ENCODE measurements at places on chromosomes 2 and 18.

DNA sequence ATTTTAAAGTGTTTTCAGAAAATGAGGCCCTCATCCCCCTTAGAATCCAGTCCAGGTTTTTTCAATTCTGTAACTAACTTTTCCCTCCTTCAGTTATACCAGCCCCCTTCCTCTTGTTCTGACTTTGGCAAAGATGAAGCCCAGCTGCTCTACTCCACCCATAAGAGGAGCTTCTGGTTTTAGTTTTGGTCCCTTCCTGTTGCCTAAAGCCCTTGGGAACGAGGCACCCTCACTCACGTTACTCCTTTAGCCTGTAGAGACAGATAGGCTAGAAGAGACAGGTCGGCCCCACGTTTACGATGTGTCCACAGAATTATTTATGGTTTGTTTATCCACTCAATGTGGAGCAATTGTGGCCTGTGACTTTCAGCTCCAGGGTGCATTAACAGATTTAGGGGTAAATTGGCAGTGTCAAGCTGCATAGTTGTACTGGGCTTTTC is 454.2 kb upstream of the TNP1 start:
- DNase-seq = no peak

DNA sequence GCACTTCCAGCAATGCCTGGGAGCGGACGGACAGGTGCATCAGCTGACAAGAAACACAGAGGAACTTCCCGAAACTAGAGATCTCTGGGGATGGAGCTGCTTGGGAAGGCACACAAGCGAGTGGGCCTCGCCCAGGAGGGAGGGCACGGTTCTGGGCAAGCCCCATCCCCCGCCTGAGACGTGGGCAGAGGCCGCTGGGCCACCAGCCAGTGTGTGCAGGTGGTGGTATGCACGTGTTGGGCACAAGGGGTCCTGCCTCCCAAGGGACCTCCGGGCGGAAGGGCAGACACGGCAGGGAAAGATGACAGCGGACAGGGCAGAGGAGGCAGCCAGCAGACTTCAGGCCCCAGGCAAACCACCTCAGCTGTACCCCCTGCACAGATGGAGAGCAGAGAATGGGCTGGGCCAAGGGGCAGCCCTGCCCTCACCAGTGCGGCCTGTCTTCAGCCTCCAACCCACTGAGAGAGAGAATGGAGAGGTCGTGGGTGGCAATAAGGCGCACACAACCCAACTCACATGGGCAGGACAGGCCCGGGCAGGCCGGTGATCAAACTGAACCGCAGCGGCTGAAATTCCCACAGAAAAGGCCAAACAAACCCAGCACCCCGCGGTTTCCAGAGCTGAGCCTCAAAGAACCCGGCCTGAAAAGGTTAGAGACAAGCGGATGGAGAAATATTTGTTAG is 51.2 kb downstream of the HDAC4 start:
- DNase-seq = no peak

DNA sequence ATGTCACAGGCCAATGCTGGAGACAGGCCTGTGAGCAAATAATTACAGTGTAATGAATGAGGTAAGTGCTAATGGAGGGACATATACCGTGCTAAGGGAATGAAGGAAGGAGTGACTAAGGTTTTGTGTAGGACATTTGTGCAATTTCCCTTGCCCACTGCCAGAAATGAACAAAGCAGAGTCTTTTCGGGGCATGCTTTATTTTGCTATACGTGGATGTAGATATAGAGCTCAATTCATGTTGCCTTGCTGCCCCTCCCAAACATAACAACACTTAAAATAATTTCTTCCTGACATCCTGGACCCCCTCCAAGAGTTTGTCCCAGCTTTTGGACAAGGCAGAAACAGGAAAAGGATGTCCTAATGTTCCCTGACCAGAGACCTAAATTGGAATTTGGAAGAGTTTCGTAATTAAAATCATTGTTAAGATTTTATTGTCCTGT is 23.7 kb upstream of the CD28 start:
- DNase-seq = no peak

- DNase-seq = no peak
Measured at GRCh38 chr2:178844701-178845100, 37.5 kb upstream of the TTN start.

GRCh38 chr2:226609366-226609765 is 190.3 kb downstream of the IRS1 start:
- DNase-seq = no peak

DNA sequence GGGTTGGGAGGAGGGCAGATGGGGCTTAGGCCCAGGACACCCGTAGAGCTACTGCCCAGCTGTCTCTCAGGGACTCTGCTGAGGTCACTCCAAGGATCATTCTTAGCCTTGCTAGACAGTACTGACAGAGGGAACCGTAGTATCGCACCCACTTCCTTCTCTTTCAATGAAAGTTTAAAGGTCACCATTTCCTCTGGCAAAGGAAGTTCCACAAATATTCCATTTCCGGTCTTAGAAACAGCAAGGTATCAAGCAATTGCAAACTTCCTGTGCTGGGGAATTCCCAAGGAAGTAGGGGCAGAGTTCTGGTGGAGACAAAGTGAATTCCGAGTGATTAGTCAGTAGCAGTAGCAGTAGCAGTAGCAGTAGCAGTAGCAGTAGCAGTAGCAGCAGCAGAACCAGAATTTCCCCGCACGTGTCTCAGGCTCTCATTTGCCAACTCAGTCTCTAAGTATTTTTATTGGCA is 24.7 kb downstream of the IL1B start:
- DNase-seq = no peak

- no peak for DNase-seq
Measured at GRCh38 chr2:98532756-98533155, 75.6 kb downstream of the COA5 start.

- no peak for DNase-seq
Measured at GRCh38 chr2:240449764-240450531, 14.5 kb downstream of the GPC1 start.
